Kidney glomerular epithelial cell (primary cell): ENCODE measurements at places on chromosomes 3 and 15.

GRCh38 chr3:161142486-161142885 is 37.3 kb upstream of the B3GALNT1 start:
- DNase-seq: no peak

GRCh38 chr3:8563146-8563545 is 61.5 kb downstream of the LMCD1 start:
- DNase-seq: no peak

- DNase-seq: no peak
Measured at GRCh38 chr15:31476236-31476810, 149.7 kb downstream of the KLF13 start.

- no peak for DNase-seq
Measured at GRCh38 chr15:63043335-63044076, 959 bp downstream of the TPM1 start.

DNA sequence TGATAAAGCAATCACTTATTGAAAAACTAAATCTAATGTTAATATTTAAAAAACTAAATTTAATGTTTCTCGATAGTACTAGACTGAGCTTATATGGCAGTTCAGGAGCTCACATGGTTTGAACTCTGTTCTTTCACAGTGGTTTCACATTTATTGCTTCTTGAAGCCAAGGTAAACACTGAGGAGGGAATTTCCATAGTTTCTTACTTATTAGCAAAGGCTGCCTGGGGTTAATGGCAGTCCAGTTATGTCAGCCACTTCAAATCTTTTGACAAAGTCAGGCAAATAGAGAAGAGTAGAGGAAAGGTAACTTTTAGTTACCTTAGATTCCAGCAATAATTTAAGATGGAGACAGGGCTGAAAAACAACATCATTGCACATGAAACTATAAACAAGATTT is 831.5 kb downstream of the ROBO2 start:
- DNase-seq: no peak

DNA sequence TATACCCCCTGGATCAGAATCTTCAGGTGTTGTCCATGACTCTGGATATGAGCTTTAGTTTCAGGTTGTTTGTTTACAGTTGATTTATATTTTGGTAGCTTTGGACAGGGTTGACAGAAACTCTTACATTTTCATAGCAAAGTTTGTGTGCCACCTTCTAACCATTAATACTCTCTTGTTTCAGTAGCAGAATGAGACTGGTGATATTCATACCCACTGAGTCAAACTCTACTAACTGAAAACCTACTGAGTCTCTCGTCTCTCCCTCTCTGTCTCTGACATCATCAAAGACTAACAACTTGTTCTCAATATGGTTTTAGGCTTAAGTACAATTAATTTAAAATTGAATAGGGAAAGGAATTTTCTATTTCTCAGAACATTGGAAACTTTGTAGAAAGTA is 282.3 kb downstream of the CNTN6 start:
- DNase-seq: no peak

GRCh38 chr3:120560304-120561250 is 35.6 kb upstream of the NDUFB4 start:
- no peak for DNase-seq

GRCh38 chr15:57618325-57618724 is 26.6 kb downstream of the MYZAP start:
- DNase-seq: no peak

- no peak for DNase-seq
Measured at GRCh38 chr3:152769523-152769922, 65.4 kb upstream of the P2RY1 start.

- no peak for DNase-seq
Measured at GRCh38 chr3:115977866-115978265, 354.6 kb downstream of the GAP43 start.

DNA sequence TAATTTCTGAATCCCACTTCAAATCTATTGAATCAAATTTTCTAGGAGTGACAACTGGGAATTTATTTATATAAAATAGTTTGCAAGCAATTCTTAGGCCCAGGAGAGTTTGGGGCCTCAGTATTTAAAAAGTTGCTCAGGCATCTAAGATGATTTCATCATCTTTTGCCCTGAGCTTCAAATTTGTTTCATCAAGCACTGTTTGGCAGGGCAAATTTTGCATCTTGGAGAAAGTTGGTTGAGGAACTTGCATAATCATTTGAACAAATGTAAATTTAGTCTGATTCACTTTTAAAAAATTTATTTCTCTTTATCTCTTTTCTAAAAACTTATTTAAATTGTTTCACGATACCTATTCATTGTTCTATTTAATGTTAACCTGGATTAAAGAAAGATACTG is 702.8 kb downstream of the SI start:
- DNase-seq: no peak

DNA sequence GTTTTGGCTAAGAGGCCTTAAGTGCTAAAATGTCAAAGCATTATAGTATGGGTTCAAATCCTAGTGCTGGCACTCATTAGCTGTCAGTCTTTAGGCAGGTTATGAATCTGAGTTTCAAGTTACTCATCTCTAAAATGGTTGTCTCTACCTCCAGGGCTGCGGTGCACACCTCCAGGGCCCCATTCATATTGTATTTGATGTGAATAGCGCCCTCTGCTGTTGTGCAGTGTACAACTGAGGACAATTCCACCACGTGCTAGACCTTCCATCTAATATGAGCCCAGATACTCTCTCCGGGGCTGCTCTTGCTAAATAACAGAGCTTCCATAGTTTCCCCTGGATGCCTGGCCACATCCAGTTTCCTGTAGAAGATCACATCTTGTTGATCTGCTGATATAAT is 54.3 kb downstream of the OXNAD1 start:
- no peak for DNase-seq

GRCh38 chr3:138082085-138082991 is 33.1 kb downstream of the DZIP1L start:
- peak; percentile 87 for DNase-seq

DNA sequence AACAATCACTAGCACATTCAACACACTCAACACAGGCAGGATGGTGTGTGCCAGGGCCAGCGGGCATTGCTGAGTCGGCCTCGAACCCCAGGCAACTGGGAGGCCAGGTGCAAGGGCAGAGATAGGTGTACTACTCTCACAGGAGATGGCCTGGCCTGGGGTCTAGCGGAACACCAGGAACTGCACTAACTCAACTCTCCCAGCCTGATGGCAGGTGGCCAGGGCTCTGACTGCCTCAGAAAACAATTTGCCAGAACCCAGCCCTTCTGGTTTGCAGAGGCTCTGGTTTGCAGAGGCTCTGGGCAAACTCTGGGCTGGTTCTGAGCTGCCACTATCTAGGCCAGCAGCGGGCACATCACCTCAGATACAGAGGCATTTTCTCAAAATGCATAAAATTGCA is 229.2 kb upstream of the CHRNA7 start:
- DNase-seq: no peak

GRCh38 chr3:17980863-17981262 is 238.4 kb upstream of the TBC1D5 start:
- DNase-seq: no peak

DNA sequence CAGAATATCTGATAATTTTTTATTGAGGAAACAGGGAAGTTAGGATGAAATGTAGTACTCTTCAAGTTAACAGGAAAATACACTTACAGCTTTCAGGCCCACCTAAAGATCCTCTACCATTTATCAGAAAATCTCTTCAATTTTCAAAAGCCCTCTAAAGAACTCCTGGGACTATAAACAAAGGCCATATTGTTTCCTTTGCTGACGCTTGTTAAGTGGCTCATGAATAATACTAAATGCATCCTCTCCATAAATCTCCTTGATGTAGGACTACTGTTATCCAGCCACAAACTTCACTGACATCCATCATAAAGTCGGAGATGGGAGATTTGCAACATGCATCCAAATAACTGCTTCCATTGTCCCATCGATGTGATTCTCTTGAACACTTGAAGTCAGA is 326.5 kb downstream of the ZIC1 start:
- no peak for DNase-seq

DNA sequence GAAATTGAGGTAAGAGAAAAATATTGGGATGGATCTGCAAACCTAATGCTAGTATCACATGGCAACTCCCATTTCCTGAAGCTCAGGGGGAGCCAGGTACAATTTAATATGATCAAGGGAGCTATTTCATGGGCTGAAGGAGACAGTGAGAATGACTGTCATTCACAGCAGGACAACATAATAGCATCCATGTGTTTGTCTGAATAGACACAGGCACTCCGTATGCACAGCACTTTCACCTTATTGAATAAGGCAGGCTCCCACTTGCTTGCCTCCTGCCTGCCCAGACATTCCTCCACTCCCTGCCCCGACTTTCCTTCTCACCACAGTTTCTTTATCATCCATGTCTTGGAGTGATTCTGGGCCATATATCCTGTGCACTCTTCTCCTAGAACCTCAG is 156.6 kb upstream of the SLC24A5 start:
- DNase-seq: no peak

DNA sequence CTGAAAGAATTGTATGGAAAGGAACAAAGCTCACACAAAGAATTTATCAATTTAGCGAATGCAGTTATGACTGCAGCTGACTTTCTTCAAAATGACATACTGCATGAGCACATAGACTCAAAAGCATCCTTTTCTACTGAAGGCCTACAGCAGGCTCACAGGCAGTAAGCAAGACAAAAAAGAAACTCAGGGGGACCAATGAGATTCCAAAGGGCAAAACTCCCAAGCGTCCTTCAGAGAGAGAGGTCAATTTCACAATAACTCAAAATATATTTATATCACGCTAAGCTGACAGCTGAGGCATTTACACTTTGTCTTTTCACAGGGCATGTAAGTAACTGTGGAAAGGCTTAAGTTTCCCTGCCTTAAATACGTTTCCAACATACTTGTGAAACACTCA is 427.9 kb upstream of the RASGRP1 start:
- DNase-seq: no peak

GRCh38 chr15:67510597-67511190 is 10.2 kb upstream of the C15orf61 start:
- DNase-seq: peak; percentile 42

DNA sequence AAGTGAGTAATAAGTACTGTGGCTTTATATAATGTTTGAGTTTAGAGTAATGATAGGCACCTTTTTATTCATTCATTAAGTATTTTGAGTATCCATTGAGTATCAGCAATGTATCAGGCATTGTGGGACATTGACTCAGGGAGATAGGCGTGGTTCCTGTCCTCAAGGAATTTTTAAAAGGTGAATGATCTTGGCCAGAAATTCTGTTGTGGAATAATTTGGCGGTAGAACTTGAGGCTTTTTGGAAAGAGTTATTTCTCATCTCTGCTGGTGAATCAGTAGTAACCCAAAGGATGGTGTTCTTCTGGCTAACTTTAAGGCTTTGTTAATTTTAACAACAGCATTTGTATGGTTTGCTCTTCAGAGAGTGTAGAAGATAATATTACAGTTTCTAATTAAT is 2.0 kb downstream of the RAB7A start:
- DNase-seq: no peak

DNA sequence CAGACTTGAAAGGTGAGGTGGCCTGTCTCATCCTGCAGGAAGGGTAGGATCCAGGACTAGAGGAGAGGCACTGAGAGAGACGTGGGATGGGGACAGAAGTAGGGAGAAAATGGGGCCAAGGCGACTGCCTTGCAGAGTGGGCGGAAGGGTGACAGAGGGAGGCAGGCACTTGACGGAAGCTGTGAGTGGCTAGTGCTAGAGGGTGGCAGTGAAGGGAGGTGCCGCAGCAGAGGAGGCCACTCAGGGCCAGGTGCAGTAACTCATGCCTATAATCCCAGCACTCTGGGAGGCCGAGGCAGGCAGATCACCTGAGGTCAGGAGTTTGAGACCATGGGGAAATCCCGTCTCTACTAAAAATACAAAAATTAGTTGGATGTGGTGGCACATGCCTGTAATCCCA is 7.3 kb downstream of the CCDC33 start:
- no peak for DNase-seq

DNA sequence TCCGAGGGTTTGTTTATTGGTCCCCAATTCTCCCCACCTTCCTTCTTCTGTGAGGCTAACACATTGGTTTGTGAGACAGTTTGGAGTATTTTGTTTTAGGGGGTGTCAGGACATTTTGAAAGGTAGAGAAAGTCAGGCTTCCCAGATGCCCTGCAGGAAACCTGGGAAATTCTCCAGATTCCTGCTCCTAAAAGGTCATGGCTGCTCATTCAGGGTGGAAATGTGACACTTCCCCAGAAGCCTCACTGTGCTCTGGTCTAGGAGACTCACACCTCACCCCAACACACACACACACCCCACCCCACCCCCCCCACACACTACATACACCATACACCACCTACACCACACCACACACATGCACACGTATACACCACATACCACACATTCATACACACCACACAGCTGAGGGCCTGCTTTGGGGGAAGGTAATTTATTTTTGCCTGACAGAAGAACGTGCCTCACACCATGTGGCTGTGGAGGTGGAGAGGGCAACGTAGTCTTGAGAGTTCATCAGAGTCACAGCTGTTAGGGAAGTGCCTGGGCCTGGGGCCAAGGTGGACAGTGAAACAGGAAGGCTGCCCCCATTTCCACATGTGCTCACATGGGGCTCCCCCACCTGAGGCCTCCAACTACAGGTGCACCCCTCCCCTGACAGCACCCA is 40.4 kb upstream of the LIMD1 start:
- no peak for DNase-seq

DNA sequence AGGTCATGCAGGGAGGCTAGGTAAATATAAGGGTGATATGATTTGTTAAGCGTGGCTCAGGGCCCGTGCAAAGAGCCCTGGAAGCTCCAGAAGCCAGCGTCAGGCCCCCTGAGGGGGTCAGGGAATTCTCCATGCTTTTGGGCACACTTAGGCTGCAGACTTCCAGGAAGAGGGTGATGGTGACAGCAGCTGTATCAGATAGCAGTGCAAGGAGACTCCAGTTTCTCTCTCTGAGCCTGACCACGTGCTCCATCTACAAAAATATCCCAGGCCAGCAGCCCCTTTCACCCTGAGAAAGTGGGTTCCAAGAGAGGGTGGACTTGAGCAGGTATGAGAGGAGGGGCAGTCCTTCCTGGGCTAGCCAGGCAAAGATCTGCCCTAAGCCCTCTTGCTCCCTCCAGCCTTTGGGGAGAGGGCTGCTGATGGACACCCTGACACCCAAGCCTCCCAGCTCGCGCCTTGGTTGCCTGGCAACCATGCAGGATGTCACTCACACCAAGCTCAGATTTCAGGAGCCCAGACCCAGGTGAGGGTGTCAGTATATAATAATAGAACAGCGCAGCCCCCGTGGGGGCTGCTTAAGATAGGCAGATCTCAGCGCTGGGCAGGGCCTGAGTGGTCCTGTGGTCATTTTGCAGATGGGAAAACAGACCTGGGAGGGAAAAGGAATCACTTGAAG is 35.8 kb downstream of the ATP2B2 start:
- DNase-seq: no peak

- no peak for DNase-seq
Measured at GRCh38 chr3:52248816-52249547, 3.4 kb downstream of the PPM1M start.

- DNase-seq: no peak
Measured at GRCh38 chr3:103977417-103977816, 1389.3 kb upstream of the ALCAM start.

- DNase-seq: no peak
Measured at GRCh38 chr3:66401157-66401550, 99.7 kb downstream of the LRIG1 start.

GRCh38 chr3:55746808-55747413 is 259.8 kb upstream of the WNT5A start:
- peak; percentile 5 for DNase-seq

- peak; percentile 71 for DNase-seq
Measured at GRCh38 chr3:173395412-173396181, 1.9 kb upstream of the NLGN1 start.
